T-helper 17 cell (primary cell): ENCODE measurements at places on chromosomes 16 and 17.

DNA sequence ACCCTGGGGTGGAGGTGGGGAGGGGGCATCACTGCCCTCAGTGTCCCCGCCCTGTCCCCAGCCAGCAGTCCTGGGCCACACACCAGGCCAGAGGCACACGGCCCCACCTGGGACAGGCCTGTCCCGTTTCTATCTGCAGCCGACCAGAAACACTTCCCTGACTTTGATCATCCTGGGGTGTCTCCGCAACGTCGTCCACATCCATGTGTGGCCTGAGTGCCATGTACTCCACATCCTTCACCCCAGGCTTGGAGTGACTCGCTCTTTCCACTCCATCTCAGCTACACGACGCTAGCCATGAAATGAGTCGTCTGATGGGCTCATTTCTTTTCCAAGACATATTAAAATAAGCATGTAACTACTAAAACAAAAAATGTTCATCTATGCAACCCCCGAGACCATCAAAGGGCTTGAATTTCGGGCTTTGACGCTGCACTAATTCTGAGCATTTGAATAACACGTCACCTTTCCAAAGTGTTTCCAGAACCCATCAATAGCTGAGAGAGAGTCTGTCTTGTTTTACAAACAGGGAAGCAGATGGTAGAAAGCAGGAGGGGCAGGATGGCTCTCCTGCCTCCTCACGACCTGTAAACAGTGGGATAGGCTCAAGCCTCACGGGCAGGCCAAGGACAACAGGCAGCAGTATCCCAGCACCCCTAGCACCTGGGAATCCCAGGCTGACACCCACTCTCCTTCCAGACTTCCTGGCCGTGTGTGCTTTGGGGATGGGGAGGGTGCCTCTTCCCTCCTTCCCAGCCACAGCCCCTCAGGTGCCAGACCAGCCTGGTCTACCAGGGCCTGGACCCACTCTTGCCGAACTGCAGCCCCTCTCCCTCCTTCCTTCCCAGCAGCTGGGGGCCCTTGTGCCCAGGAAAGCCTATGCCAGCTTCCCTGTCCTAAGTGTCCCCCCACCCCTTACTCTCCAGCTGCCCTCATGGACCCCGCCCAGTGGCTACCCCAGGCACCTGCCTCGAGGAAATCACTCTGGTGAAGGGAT is 20.0 kb upstream of the RASD1 start:
- DNase-seq, result no peak

GRCh38 chr17:77429969-77430752 is 289.4 kb downstream of the SEC14L1 start:
- peak; percentile 67 for DNase-seq

GRCh38 chr17:17859909-17860765 is 23.4 kb upstream of the SREBF1 start:
- peak; percentile 54 for DNase-seq

DNA sequence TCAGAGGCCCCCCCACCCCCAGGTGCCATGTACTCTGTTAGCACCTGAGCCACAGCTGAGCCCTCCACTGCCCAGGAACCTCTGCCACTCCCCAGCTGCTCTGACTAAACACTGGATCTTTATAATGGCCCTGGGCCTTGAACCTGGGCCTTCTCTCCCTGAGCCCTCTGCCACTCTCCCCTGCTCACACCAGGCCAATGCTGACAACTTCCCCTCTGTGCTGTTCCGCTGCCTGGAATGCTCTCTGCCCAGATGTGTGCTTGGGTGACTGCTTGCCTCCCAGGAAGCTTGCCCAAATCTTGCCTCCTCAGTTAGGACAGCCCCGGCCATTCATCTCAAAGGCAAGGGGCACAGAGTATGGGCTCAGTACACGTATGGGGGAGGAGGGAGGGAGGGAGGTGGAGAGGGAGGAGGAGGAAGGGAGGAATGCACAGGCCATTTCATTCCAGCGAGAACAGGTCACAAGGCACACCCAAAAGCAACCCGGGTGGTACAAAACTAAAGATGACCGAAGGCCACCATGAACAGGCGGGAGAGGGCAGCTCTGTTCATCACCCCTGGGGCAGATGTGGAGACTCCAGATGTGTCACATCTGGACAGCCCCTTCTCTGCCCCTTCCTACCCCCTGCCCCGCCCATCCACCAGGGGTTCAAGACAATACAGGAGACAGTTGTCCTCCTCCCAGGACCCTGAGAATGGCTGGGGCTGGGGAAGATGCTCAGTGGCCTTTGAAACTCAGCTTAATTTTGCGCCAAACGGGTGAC is 15.3 kb upstream of the TNFRSF13B start:
- DNase-seq, result no peak

DNA sequence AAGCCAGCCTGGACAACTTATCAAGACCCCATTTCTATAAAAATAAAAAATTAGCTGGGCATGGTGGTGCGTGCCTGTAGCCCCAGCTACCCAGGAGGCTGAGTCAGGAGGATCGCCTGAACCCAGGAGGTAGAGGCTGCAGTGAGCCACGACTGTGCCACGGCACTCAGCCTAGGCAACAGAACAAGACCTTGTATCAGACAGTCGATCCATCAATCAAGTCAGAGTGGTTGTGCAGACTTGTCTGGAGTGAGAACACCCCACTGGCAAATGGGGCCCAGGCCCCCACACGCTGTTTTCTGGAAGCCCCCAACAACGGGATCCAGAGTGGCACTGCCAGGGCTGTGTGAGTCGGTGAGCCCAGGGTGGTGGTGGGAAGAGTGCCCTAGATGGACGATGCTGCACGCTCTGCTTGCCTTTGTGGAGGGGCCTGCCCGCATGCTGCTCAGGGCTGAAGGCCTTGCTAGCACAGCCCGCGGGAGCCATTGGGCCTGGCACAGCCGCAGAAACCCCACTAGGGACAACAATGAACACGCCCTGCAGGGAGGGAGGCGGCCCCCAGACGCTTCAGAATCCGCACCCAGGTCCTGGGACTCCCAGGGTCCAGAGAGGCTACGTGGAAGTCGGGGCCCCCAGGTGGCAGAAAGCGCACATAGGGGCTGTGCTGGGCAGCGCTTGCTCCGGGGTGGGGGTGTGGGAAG is 80.1 kb upstream of the GNG13 start:
- no peak for DNase-seq
